ENCODE measurements at places on chromosomes 2 and 18. TPM values are rescaled to one million over a fixed set of nuclear protein-coding genes. Genes with fewer than 3 reads are reported as not detected.

- H3K27ac ChIP-seq: no peak overlapping the region
- peaks cover 3% of the 10 kb centered on the region for H3K27me3 ChIP-seq
- H3K4me1 ChIP-seq: no peaks in the 10 kb centered on the region
- no peaks in the 10 kb centered on the region for H3K36me3 ChIP-seq
Observed at GRCh38 chr18:2827061-2827460, 19.7 kb upstream of the EMILIN2 start.

- H3K27me3 ChIP-seq: no peaks in the 10 kb centered on the region
- H3K4me1 ChIP-seq: no peaks in the 10 kb centered on the region
- no peak overlapping the region for H3K4me3 ChIP-seq
Observed at GRCh38 chr2:237664151-237664550, 36.8 kb downstream of the LRRFIP1 start.

DNA sequence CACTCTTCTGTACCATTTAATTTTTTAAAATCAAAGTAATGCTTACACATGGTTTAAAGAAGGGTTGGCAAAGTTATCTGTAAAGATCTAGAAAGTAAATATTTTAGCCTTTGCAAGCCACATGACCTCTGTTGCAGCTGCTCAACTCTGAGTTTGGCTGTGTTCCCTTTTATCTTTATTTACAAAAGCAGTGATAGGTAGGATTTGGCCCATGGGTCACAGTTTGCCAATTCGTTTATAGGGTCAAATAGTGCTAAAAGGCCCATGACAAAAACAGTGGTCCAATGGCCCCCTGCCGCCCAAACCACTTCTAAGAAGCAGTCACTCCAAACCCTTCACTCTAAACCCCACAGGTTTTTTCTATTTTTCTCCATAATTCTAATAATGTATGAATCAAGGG, 124.8 kb downstream of the PARD3B start:
- H3K4me1 ChIP-seq: no peaks in the 10 kb centered on the region
- H3K27me3 ChIP-seq: no peaks in the 10 kb centered on the region
- no peak overlapping the region for H3K4me3 ChIP-seq
- no peak overlapping the region for H3K27ac ChIP-seq

GRCh38 chr18:24683925-24684324, 223.5 kb downstream of the HRH4 start:
- no peaks in the 10 kb centered on the region for H3K36me3 ChIP-seq
- H3K4me1 ChIP-seq: no peaks in the 10 kb centered on the region
- H3K27ac ChIP-seq: no peak overlapping the region
- no peaks in the 10 kb centered on the region for H3K27me3 ChIP-seq

- no peaks in the 10 kb centered on the region for H3K4me1 ChIP-seq
- H3K27ac ChIP-seq: no peak overlapping the region
- peaks cover 14% of the 10 kb centered on the region for H3K27me3 ChIP-seq
- H3K4me3 ChIP-seq: no peak overlapping the region
- H3K36me3 ChIP-seq: no peaks in the 10 kb centered on the region
Observed at GRCh38 chr2:15750433-15750814, 158.8 kb downstream of the DDX1 start.

GRCh38 chr2:162974771-162975170, 136.2 kb upstream of the KCNH7 start:
- H3K4me1 ChIP-seq: no peaks in the 10 kb centered on the region
- no peak overlapping the region for H3K4me3 ChIP-seq
- no peaks in the 10 kb centered on the region for H3K27me3 ChIP-seq
- no peaks in the 10 kb centered on the region for H3K36me3 ChIP-seq

- H3K4me3 ChIP-seq: no peak overlapping the region
- no peaks in the 10 kb centered on the region for H3K4me1 ChIP-seq
- no peak for DNase-seq
- H3K27me3 ChIP-seq: peaks cover 3% of the 10 kb centered on the region
Observed at GRCh38 chr18:24212939-24213338, 74.1 kb downstream of the CABYR start.

DNA sequence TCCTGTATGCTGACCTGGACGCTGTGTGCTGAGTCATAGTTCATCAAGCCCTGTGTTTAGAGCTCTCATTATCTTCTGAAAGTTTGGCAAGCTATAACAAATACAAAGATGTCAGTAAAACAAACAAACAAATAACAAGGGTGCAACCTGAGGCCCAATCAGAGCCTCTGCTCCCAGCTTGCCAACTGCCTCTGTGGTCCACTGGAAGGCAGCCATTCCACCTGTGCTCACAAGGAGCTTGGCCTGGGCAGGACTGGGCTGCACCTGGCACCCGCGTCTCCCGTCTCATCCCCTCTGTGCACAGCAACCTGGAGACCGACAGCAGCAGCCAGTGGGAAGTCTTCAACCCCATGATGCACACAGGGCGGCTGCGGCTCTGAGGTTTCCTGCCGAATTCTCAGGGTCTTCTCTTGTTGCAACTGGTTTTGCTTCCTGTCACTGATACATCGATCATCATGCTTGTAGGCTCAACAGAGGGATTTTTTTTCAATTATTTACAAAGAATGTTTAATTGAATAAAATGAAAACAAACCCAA, 97.8 kb downstream of the TMEM18 start:
- H3K27ac ChIP-seq: no peak overlapping the region
- H3K4me3 ChIP-seq: no peak overlapping the region
- no peaks in the 10 kb centered on the region for H3K36me3 ChIP-seq
- DNase-seq: no peak
- H3K4me1 ChIP-seq: no peaks in the 10 kb centered on the region

GRCh38 chr2:39568561-39569006, 97.1 kb upstream of the TMEM178A start:
- H3K4me3 ChIP-seq: no peak overlapping the region
- no peaks in the 10 kb centered on the region for H3K27me3 ChIP-seq
- H3K4me1 ChIP-seq: no peaks in the 10 kb centered on the region
- H3K36me3 ChIP-seq: no peaks in the 10 kb centered on the region

DNA sequence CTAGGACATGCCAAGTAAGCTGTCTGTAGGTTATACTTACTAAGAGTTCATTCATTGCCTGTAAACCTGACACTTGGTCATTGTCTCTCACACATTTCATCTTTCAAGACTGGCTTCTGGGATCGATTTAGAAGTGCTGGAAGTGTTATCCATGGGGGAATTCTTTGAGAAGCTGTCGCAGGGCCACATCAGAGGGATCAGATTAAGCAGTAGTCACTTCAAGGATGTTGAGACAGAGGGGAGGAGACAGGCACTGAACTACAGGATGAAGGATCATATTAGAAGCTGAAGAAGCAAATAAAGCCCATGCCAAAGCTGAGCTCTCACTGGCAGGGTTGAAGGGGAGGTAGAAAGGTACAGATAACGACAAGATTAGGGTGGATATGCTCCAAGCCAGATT, 49.0 kb downstream of the CDK15 start:
- no peak overlapping the region for H3K27ac ChIP-seq
- H3K4me1 ChIP-seq: peaks cover 2% of the 10 kb centered on the region
- no peaks in the 10 kb centered on the region for H3K36me3 ChIP-seq

- no peak overlapping the region for H3K4me3 ChIP-seq
- no peak overlapping the region for H3K27ac ChIP-seq
- H3K36me3 ChIP-seq: no peaks in the 10 kb centered on the region
- no peaks in the 10 kb centered on the region for H3K4me1 ChIP-seq
- no peaks in the 10 kb centered on the region for H3K27me3 ChIP-seq
- no peak for DNase-seq
Observed at GRCh38 chr2:212831671-212832199, 293.1 kb upstream of the ERBB4 start.

DNA sequence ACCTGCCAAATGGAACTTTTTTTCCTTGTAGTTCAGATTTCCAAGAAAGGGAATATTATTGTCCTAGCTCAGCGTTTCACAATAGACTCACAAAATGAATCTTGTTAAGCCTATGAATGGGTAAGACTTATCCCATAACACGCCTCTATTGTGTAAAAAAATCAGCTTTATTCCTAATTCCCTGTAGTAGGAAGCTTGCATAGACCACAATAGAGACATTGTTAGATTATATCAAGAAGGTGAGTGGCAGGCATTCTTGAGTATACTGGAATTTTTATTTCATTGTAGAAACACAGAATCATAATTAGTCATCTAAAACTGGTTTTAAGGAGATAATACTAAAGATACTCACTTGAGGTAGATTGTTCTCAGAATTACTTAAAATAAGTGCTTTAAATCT, 46.5 kb upstream of the SLC30A6 start:
- H3K36me3 ChIP-seq: peaks cover 28% of the 10 kb centered on the region
- H3K4me1 ChIP-seq: no peaks in the 10 kb centered on the region
- no peak for DNase-seq
- H3K27me3 ChIP-seq: no peaks in the 10 kb centered on the region
- no peak overlapping the region for H3K27ac ChIP-seq

DNA sequence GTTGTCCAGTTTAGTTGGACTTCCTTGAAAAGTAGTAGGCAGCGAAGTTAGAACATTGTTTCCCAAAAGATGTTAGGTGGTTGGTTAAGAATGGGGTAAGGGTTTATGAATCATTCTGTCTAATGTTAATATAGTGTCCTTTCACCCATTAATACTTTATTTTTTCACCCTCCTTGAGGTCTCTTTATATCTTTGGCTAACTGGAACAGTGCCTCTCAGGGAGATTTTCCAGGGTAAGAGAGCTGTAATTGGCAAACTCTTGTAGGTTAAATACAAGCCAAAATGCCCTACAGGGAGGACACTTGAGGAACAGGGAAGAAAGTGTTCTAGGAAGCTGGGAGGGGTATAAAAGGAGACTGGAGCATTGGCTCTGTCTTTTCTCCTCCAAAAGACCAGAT, 22.3 kb downstream of the C18orf63 start:
- H3K36me3 ChIP-seq: no peaks in the 10 kb centered on the region
- no peak overlapping the region for H3K4me3 ChIP-seq
- H3K27me3 ChIP-seq: peaks cover 4% of the 10 kb centered on the region
- no peak for DNase-seq

GRCh38 chr2:132252894-132253264, 91.1 kb upstream of the ANKRD30BL start:
- no peak overlapping the region for H3K27ac ChIP-seq
- no peaks in the 10 kb centered on the region for H3K27me3 ChIP-seq
- DNase-seq: no peak
- no peaks in the 10 kb centered on the region for H3K4me1 ChIP-seq
- no peak overlapping the region for H3K4me3 ChIP-seq

GRCh38 chr18:58394602-58395425, 234.1 kb downstream of the ALPK2 start:
- no peaks in the 10 kb centered on the region for H3K36me3 ChIP-seq
- no peak overlapping the region for H3K4me3 ChIP-seq
- H3K27ac ChIP-seq: no peak overlapping the region
- no peak for DNase-seq
- no peaks in the 10 kb centered on the region for H3K4me1 ChIP-seq

DNA sequence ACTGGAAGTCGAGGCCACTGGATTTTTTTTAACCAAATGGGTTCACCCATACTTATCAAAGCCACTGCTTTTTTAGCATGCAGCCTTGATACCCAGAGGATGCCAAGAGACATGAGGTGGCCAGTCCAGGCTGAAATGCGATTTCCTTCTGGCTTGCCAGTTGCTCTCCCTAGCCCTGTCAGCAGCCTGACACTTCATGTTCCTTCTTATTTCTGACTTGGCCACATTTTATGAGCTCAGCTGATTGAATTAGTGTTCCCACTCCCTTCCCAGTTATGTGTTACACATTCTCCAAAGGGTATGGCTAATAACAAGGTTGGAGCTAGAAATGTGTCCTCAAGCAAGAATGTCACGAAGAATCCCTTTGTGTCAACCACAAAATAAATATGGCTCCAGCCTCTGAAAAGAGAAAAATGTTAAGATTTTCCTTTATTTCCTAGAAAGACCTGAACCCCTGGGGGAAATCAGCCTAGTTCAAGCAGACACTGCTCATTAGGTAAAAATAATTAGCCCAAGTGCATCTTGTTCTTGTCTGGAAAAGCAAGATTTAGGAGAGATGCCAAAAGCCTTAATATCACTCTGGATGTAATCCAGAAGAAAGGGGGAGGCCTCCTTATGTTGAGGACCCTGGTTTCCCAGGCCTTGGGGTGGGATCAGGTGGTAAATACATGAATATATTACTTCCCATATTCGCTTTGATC, 121.7 kb upstream of the TACR1 start:
- no peaks in the 10 kb centered on the region for H3K36me3 ChIP-seq
- H3K27ac ChIP-seq: no peak overlapping the region
- no peak overlapping the region for H3K4me3 ChIP-seq
- H3K27me3 ChIP-seq: no peaks in the 10 kb centered on the region
- H3K4me1 ChIP-seq: no peaks in the 10 kb centered on the region
- DNase-seq: no peak

GRCh38 chr2:43737097-43737854, 36.6 kb upstream of the DYNC2LI1 start:
- H3K27ac ChIP-seq: no peak overlapping the region
- H3K36me3 ChIP-seq: no peaks in the 10 kb centered on the region
- no peaks in the 10 kb centered on the region for H3K4me1 ChIP-seq
- H3K4me3 ChIP-seq: no peak overlapping the region
- no peak for DNase-seq
- H3K27me3 ChIP-seq: no peaks in the 10 kb centered on the region

GRCh38 chr2:199258291-199258690, 199.4 kb downstream of the SATB2 start:
- no peaks in the 10 kb centered on the region for H3K27me3 ChIP-seq
- H3K27ac ChIP-seq: no peak overlapping the region
- no peak overlapping the region for H3K4me3 ChIP-seq
- H3K4me1 ChIP-seq: no peaks in the 10 kb centered on the region
- no peak for DNase-seq

- H3K27me3 ChIP-seq: no peaks in the 10 kb centered on the region
- H3K27ac ChIP-seq: no peak overlapping the region
- H3K36me3 ChIP-seq: no peaks in the 10 kb centered on the region
- DNase-seq: no peak
- no peak overlapping the region for H3K4me3 ChIP-seq
Observed at GRCh38 chr2:168650781-168651180, 151.7 kb upstream of the NOSTRIN start.

- H3K4me1 ChIP-seq: no peaks in the 10 kb centered on the region
- no peak for DNase-seq
- H3K27ac ChIP-seq: no peak overlapping the region
- no peaks in the 10 kb centered on the region for H3K36me3 ChIP-seq
- no peaks in the 10 kb centered on the region for H3K27me3 ChIP-seq
Observed at GRCh38 chr2:209753020-209753419, 18.6 kb upstream of the UNC80 start.

DNA sequence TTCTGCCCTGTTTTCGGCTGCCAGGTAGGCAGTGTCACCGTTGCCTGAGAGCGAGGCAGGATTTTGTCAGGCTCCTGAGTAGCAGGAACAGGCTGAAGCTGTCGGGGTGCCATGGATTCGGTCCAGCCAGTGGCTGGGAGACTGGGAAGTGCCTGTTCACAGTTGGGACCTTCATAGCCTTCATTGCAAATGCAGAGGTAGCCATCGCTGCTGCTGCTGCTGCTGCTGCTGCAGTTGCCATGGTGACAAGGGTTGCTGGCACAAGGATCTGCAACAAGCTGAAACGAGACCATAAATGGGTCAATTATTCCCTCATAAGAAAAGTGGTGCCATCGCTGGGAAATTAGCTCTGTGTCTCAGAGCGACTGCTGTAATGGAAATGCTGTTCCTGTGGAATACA, 122.7 kb downstream of the DNER start:
- no peak overlapping the region for H3K4me3 ChIP-seq
- no peak for DNase-seq
- no peaks in the 10 kb centered on the region for H3K36me3 ChIP-seq
- H3K4me1 ChIP-seq: no peaks in the 10 kb centered on the region
- H3K27ac ChIP-seq: no peak overlapping the region

Gene B3GNT2
- total RNA-seq: 22.1 TPM

Gene EGR4
- total RNA-seq: 0.28 TPM

Gene TSPYL6
- not detected for total RNA-seq

Gene PSMA8
- total RNA-seq: 0.44 TPM

Gene EPG5
- 40.5 TPM for total RNA-seq

Gene METTL8
- 12.5 TPM for total RNA-seq

Gene KATNAL2
- total RNA-seq: 0.70 TPM

Gene PJVK
- 1.8 TPM for total RNA-seq

Gene TMEM37
- 0.44 TPM for total RNA-seq

Gene UGT1A4
- total RNA-seq: not detected

Gene HES6
- total RNA-seq: 2.7 TPM

Gene LAMA1
- total RNA-seq: 0.43 TPM

Gene SLC9A4
- total RNA-seq: not detected

Gene CIB4
- total RNA-seq: not detected
